ENCODE measurements at places on chromosomes 1 and 21.

DNA sequence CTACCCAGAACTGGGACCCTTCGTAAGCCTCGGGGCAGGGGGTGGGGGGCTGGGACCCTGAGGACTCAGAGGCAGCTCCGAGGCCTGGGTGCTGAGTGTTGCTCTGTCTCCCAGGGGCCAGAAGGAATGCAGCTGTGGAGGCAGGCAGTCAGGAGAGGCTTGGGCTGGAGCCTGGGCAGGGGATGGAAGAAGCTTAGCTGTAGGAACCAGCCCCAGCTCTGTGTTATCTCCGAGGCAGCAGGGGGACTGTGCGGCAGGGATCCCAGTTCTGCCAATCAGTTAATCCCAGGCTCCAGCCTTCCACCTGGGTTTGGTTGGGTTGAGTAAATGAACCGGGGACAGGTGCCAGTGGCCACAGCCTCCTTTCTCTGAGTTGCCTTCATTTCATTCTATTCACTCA is 8.2 kb upstream of the GRIK3 start:
- no peak for DNase-seq

GRCh38 chr1:193090865-193091264 is 14.3 kb downstream of the GLRX2 start:
- DNase-seq, result no peak

DNA sequence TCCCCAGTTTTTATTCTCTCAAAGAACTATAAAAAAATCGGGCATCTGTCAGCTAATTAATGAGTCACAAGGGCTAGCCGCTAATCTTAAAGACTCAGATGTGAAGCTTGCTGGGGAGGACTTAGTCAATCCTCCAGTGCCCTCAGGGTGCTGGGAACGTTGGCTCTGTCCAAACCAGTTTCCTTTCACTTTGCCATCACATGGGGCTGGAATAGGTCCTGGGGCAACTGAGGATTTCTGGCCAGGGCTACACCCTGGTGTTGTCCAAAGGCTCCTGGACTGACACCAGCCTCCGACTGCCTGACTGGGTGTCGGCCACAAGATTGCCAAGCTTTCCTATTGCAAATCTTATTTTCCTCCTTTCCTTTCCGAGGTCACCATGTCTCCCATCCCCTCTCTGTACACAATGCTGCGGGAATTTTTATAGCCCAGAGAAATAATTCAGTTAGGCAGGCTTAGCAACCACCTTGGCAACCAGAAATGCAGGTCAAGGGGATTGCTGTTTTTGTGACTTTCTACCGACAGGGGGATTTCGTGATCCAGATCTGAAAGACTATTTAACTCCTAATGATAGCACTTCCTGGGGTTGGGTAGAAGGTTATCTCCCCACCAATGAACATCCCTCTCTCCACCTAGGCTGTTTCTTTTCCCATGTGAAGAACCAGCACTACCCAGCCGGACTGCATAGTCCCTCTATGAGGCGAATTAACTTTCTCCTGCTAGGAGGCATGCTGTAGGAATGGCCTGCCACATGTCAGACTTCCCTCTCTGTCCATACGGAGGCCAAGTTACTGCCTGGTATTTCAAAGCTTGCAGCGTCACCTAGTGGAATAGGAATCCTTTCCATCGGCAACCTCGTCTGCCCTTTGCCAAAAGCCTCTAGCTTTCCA is 29.9 kb upstream of the CTBS start:
- no peak for DNase-seq

- DNase-seq, result no peak
Measured at GRCh38 chr1:41499591-41499990, 15.1 kb upstream of the EDN2 start.

- no peak for DNase-seq
Measured at GRCh38 chr1:206886831-206887230, 10.4 kb upstream of the IL24 start.

- peak; percentile 1 for DNase-seq
Measured at GRCh38 chr1:216119600-216119999, 303.6 kb downstream of the USH2A start.

Measured in LNCaP clone FGC (cell line).